ENCODE measurements at places on chromosomes 12 and 14. TPM values are rescaled to one million over a fixed set of nuclear protein-coding genes. Genes with fewer than 3 reads are reported as not detected.

The ZFHX2 gene
- 2.5 TPM for total RNA-seq

GRCh38 chr14:99055019-99055418, 217.0 kb downstream of the BCL11B start:
- H3K4me3 ChIP-seq: no peak overlapping the region
- peaks cover 21% of the 10 kb centered on the region for H3K4me1 ChIP-seq
- DNase-seq: no peak
- no peaks in the 10 kb centered on the region for H3K27me3 ChIP-seq
- no peaks in the 10 kb centered on the region for H3K36me3 ChIP-seq
- H3K27ac ChIP-seq: no peak overlapping the region

The CMKLR1 gene
- total RNA-seq: 0.57 TPM

- no peaks in the 10 kb centered on the region for H3K36me3 ChIP-seq
- no peak overlapping the region for H3K4me3 ChIP-seq
- no peaks in the 10 kb centered on the region for H3K4me1 ChIP-seq
- no peak for DNase-seq
- no peak overlapping the region for H3K27ac ChIP-seq
- H3K27me3 ChIP-seq: no peaks in the 10 kb centered on the region
Measured at GRCh38 chr14:47651337-47651736, 24.1 kb downstream of the MDGA2 start.

GRCh38 chr14:100350986-100351385, 27.8 kb downstream of the SLC25A47 start:
- H3K4me1 ChIP-seq: no peaks in the 10 kb centered on the region
- H3K27ac ChIP-seq: no peak overlapping the region
- DNase-seq: no peak
- no peaks in the 10 kb centered on the region for H3K27me3 ChIP-seq

DNA sequence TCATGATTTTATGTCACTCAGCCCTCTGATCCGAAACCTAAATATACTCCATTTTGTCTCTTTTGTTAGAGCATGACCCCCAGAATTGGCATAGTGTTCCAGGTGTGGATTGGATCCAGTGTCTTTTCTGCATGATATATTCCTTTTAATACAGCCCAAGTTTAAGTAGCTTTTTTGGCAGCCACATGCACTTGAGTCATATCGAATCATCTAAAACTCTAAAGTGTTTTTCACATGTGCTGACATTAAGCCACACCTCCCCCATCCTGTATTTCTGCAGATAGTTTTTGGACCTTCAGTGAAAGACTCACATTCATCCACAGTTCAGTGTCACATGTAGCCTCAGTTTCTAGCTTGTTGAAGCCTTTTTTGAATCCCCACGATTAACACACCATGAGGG, 30.6 kb downstream of the BORCS5 start:
- H3K27me3 ChIP-seq: no peaks in the 10 kb centered on the region
- no peak overlapping the region for H3K27ac ChIP-seq
- H3K4me3 ChIP-seq: no peak overlapping the region
- H3K36me3 ChIP-seq: no peaks in the 10 kb centered on the region

GRCh38 chr14:24086193-24086955, 7.7 kb upstream of the PCK2 start:
- no peaks in the 10 kb centered on the region for H3K36me3 ChIP-seq
- no peak for DNase-seq
- no peaks in the 10 kb centered on the region for H3K27me3 ChIP-seq
- no peaks in the 10 kb centered on the region for H3K4me1 ChIP-seq
- H3K4me3 ChIP-seq: no peak overlapping the region

DNA sequence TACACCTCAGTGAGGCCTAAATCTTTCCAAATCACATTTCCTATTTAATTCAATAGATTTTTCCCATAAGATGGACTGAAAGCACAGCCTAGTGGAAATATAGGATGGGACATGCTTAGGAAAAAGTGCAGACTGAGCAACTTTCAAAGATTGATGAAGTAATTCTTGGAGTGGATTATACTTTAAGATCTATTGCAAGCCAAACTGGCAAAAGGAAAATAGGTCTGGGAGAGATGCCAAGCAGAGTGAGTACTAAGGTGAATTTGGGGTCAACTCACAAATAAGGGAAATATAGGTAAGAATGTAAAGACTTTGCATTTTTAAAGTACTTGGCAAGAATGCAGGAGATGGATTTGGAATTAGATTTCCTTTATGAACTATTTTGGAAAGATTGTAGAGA, 170.2 kb upstream of the FOXG1 start:
- no peaks in the 10 kb centered on the region for H3K27me3 ChIP-seq
- H3K4me1 ChIP-seq: no peaks in the 10 kb centered on the region
- no peaks in the 10 kb centered on the region for H3K36me3 ChIP-seq
- H3K4me3 ChIP-seq: no peak overlapping the region
- DNase-seq: no peak

GRCh38 chr14:103073876-103074728, 9.9 kb upstream of the LBHD2 start:
- DNase-seq: no peak
- no peak overlapping the region for H3K27ac ChIP-seq
- no peaks in the 10 kb centered on the region for H3K36me3 ChIP-seq
- H3K4me1 ChIP-seq: no peaks in the 10 kb centered on the region
- H3K4me3 ChIP-seq: no peak overlapping the region
- H3K27me3 ChIP-seq: no peaks in the 10 kb centered on the region

GRCh38 chr12:32501835-32502333, 102.5 kb downstream of the FGD4 start:
- no peaks in the 10 kb centered on the region for H3K4me1 ChIP-seq
- no peaks in the 10 kb centered on the region for H3K36me3 ChIP-seq
- H3K27me3 ChIP-seq: no peaks in the 10 kb centered on the region
- DNase-seq: no peak

The LBHD2 gene
- total RNA-seq: not detected

GRCh38 chr12:65742018-65743010, 82.0 kb upstream of the HMGA2 start:
- H3K27me3 ChIP-seq: no peaks in the 10 kb centered on the region
- no peak overlapping the region for H3K4me3 ChIP-seq
- H3K36me3 ChIP-seq: no peaks in the 10 kb centered on the region
- no peak for DNase-seq
- H3K4me1 ChIP-seq: no peaks in the 10 kb centered on the region
- no peak overlapping the region for H3K27ac ChIP-seq

The SRRM4 gene
- not detected for total RNA-seq

DNA sequence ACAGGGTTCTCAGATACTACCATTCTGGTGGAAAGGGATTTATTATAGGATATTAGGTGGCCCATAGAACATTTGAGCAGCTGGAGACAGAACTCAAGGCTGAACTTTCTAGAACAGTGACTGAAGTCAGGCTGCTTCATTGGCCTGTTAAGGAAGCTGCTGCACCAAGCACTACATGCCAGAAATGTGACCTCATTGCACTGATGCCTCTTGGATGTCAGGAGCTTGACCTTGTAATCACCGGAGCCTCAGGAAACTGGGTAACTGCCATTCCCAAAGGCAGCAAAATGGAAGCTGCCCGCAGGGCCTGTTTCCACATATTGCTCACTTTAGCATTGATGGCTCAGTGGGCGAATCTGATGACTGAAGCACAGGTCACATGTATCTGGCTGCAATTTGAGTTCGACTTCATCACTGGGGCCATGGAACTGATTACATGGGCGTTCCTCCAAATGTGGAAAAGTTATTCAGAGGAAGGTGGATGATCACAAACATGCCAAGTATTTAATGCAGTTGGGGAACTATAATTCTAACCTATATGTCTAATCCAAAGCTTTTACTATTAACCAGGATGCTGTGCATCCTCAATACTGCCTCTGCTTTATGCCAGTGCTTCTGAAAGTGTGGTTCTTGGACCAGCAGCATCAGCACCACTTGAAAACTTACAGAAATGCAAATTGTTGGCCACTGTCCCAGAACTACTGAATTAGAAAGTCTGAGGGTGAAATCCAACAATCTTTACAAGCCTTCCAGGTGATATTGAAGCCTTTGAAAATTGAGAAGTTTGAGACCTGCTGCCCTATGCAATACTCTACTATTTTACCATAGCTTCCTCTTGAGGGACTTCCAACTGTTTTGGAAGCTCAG, 337.2 kb upstream of the NAV3 start:
- H3K4me1 ChIP-seq: no peaks in the 10 kb centered on the region
- H3K36me3 ChIP-seq: no peaks in the 10 kb centered on the region
- no peak overlapping the region for H3K27ac ChIP-seq

- H3K4me3 ChIP-seq: no peak overlapping the region
- H3K27ac ChIP-seq: no peak overlapping the region
- DNase-seq: no peak
- no peaks in the 10 kb centered on the region for H3K27me3 ChIP-seq
- H3K4me1 ChIP-seq: no peaks in the 10 kb centered on the region
- no peaks in the 10 kb centered on the region for H3K36me3 ChIP-seq
Measured at GRCh38 chr12:6039894-6040601, 84.4 kb downstream of the VWF start.

The REP15 gene
- total RNA-seq: not detected
